ENCODE measurements at places on chromosomes 4 and X. TPM values are rescaled to one million over a fixed set of nuclear protein-coding genes. Genes with fewer than 3 reads are reported as not detected.

- no peak for DNase-seq
Observed at GRCh38 chrX:23784470-23785331, 1.7 kb downstream of the SAT1 start.

GRCh38 chr4:143559757-143560147 lies 46.2 kb downstream of the SMARCA5 start:
- no peak for DNase-seq

GRCh38 chr4:81758574-81759264 lies 287.0 kb upstream of the RASGEF1B start:
- no peak for DNase-seq

DNA sequence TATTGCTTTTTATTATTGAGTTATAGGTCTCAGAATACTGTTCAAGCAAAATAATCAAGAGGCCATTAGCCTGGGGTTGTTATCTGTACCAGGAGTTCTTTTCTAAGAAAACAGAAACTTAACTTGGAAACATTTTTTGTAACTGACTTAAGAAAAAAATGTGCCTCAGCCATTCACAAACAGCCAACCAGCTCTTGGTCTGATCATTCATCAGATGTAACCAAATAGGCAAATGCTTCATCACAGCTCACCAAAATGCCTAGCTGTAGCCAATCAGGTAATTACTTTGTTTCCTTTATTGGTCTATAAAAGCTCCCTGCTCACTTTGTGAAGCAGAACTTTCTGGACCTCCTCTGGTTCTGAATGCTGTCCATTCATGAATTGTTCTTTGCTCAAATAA lies 387.7 kb downstream of the FAT4 start:
- no peak for DNase-seq

DNA sequence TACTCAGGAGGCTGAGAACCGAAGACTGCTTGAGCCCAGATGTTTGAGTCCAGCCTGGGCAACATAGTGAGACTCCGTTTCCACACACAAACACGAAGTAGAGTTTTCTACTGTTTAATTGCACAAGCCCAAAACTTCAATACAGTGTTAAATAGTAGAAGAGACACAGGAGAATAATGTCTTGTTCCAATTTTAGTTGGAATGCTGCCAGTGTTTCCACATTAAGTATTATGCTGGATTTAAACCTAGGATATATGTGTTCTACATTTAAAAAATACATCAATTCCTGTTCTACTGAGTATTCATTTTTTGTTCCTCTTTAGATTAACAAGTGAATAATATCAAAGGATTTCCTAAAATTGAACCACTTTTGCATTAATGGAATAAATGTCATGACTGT lies 91.3 kb downstream of the LCORL start:
- no peak for DNase-seq

GRCh38 chr4:98610431-98610830 lies 48.0 kb downstream of the TSPAN5 start:
- DNase-seq = no peak

- DNase-seq = no peak
Observed at GRCh38 chr4:164424846-164425245, 329.1 kb upstream of the SMIM31 start.

- no peak for DNase-seq
Observed at GRCh38 chr4:41150401-41150800, 63.9 kb downstream of the APBB2 start.

GRCh38 chr4:189792924-189793618 lies 147.6 kb upstream of the FRG1 start:
- peak; percentile 71 for DNase-seq

- DNase-seq = no peak
Observed at GRCh38 chr4:24091639-24092233, 201.9 kb upstream of the PPARGC1A start.

- peak; percentile 77 for DNase-seq
Observed at GRCh38 chr4:174120446-174121295, 162.8 kb downstream of the FBXO8 start.

DNA sequence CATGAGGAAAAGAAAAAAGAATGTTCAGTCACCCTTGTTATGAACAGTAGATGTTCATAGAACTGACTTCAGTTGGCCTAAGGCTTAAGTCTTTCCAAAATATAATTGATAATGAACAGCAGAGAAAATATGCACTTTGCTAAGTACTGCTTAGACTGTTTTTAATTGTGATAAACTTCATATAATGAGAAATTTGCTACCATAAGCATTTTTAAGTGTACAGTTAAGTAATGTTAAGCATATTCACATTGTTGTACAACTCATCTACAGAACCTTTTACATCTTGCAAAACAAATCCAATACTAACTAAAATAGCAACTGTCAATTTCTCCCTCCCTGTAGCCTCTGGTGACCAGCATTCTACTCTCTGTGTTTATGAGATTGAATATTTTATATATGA lies 792.2 kb upstream of the LCORL start:
- DNase-seq = no peak

Gene PCSK1N
- 28.7 TPM for total RNA-seq

Gene MTCP1
- 15.9 TPM for total RNA-seq

Gene SPATA18
- total RNA-seq = not detected

Gene GRPR
- not detected for total RNA-seq

Gene ZBED1
- total RNA-seq = 12.3 TPM
